ENCODE measurements at places on chromosomes 12 and 14.

- DNase-seq = no peak
Observed at GRCh38 chr12:31796270-31796951, 67.6 kb upstream of the AMN1 start.

DNA sequence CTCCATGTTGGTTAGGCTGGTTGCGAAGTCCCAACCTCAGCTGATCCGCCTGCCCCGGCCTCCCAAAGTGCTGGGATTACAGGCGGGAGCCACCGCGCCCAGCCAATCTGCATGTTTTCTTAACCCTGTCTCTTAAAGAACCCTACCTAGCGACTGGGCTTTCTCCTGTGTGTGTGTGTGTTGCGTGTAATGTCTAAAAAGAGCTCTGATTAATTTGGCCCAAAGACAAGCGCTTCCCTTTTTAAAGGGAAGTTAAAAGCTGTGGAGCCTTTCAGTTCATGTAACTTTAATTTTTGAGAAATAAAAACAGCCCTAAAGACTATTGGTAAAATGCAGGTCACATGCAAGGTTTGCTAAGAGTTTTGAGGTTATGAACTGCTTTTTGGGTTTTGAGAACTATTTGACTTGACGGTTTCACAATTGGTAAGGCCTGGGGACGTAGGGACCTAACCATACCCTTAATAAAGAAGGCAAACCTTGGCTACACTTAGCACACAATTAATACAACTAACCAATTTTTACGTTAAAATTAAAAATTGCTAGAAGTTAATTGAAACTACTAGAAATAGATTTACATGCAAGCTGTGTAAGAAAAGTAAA, 103.2 kb downstream of the KCNMB4 start:
- DNase-seq = no peak

GRCh38 chr12:52612431-52613383, 5.7 kb downstream of the KRT73 start:
- no peak for DNase-seq

DNA sequence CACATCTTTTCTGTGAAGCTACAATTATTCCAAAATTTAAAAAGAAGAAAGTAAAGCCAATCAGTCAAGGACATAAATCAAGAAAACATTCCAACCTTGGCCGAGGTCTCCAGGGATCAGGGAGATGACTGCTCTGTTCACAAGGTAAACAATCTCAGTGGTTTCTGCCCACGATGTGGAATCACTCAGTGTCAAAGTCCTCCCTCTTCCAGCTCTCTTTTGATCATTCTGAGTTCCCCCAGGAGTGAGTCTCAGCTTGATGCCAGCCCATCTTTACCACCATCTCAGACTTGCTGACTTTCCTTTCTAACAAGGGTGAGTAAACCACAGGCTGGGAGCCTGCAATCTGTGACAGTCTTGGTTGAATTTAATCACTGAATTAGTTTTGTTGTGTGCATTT, 4.8 kb upstream of the SERPINA9 start:
- DNase-seq = peak; percentile 83

DNA sequence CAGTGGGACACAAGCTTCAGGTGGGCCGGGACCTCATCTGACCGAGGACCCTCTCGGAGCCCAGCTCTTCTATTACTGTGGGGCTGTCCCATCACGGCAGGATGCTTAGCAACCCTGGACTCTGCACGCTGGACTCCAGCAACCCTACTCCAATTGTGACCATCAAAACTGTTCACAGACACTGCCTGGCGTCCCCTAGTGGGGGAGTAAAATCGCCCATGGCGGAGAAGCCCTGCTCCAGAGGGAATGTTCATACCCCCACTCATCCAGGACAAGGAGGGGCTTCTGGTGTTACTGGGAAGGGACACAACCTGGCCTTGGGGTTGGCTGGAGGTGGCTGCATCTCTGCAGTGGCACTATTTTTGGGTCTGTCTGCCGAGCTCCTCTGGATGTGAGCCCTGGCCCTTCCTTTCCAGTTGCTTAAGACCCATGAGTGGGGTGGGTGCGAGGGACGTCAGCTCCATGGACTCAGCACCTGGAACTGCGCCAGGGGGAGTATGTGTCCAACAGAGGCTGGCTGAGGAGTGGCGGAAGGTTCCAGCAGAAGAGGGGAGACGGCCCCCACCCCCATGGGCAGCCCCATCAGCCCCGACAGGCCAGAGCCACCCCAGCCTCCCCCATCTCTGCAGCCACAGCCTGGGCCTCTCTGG, 103.8 kb downstream of the RFLNA start:
- no peak for DNase-seq
